ENCODE measurements at places on chromosomes 1 and 21.

- no peak for DNase-seq
Measured at GRCh38 chr1:83626603-83627002, 372.3 kb downstream of the TTLL7 start.

DNA sequence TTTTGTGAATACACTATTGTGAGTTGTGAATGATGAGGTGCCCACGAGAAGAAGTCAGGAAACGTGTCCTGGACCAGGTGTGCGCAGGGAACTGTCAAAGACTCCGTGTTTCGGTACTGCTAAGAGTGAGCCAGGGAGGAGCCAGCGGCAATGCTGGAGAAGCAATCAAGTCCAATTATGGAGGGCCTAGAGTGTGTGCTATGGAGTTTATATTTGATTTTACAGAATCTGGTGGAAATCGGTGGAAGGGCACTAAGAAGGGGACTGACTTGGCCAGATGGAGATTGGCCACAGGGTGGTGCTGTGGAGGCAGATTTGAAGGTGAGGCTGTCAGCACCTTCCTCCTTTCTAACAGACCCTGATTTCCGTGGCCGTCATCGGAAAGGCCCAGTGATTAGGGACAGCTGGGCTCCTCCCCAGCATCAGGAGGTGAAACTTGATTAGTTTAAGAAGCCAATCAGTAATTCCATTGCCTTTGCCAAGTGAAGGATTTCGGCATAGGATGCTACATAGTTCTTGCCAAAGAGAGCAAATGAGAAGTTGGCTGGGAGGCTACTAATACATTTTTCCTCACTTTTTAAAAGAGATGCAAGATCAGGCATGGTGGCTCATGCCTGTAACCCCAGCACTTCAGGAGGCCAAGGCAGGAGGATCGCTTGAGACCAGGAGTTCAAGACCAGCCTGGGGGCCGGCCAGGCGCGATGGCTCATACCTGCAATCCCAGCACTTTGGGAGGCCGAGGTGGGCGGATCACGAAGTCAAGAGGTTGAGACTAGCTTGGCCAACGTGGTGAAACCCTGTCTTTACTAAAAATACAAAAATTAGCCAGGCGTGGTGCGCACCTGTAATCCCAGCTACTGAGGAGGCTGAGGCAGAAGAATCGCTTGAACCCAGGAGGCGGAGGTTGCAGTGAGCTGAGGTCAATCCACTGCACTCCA is 7.0 kb downstream of the PTCH2 start:
- DNase-seq = peak; percentile 86

DNA sequence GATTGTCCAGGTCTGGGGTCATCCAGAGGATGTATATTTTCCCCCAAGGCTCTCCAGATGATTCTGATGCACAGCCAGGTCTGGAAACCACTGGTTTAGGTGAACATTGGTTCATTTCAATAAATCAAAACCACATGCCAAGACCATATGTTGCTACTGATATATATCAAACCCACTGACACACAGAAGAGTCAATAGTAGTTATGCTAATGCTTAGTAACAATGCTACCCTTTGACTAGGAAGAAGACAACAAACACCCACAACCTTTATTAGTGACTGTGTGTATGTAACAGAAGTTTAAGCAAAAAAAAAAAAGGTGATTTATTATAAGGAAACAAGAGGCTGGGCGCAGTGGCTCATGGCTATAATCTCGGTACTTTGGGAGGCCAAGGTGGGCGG is 35.6 kb upstream of the POU2F1 start:
- DNase-seq = no peak

DNA sequence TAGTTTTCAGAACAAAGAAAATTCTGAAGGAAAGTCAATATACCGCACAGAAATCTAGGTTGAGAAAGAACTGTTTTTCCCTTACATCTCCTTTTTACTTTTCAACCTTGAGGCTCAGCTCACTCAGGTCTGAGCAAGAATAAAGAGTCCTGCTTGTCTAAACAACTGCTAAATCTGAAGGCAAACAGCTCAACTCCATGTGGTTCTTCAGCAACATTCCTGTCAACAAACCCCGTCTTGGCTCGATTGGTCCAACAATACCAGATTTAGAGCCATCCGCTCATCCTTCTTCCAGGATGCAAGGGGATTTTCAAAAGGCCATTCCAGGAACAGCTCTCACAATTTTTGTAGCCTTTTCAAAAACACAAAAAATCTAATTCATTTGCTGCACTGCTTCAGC is 119.8 kb downstream of the HLCS start:
- no peak for DNase-seq

GRCh38 chr1:37477198-37477931 is 3.0 kb downstream of the ZC3H12A start:
- DNase-seq = peak; percentile 93

- no peak for DNase-seq
Measured at GRCh38 chr1:195745189-195746010, 862.8 kb downstream of the KCNT2 start.

- no peak for DNase-seq
Measured at GRCh38 chr1:84330125-84330984, 28.8 kb downstream of the SAMD13 start.

- DNase-seq = no peak
Measured at GRCh38 chr1:170205301-170205700, 59.5 kb downstream of the NTMT2 start.

GRCh38 chr1:29860056-29860455 is 623.7 kb downstream of the PTPRU start:
- no peak for DNase-seq

GRCh38 chr1:6625584-6626149 is 999 bp downstream of the THAP3 start:
- no peak for DNase-seq

- DNase-seq = no peak
Measured at GRCh38 chr1:113963281-113963906, 15.9 kb upstream of the OLFML3 start.

DNA sequence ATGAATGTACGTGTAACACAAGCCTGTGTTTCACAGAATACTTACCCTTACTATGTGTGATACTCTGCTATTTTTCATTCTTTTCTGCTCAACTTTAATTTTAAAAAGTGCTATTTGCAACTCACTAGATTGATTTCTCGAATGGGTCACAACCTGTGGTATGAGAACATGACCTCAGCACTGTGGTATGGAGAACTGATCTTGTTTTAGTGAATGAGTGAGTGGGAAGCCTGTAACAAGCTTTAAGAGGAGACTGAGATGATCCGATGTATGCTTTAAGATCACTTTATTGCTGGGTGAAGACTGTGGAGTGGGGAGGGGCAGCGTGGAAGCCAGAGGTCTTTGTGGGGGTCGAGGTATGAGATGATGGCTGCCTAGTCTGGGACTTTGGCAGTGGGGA is 21.6 kb downstream of the MECR start:
- DNase-seq = no peak

DNA sequence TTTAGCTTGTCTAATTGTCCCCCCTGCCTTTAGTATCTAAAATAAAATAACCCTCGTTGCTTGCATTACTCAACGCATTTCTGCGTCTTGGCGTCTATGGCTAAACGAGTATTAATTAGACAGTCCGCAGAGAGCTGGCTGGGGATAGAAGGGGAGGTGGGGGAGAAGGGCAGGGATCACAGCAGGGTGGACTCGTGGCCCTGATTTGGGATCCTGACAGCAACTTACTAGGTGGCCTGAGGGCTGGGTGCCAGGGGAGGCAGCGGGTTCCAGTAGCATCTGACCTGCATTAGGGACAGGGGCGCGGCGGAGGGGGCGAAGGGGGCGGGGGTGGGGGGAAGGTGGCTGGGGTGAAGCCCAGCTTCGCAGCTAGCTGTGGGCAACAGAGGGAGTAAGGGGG is 1.1 kb upstream of the BACE2 start:
- no peak for DNase-seq

DNA sequence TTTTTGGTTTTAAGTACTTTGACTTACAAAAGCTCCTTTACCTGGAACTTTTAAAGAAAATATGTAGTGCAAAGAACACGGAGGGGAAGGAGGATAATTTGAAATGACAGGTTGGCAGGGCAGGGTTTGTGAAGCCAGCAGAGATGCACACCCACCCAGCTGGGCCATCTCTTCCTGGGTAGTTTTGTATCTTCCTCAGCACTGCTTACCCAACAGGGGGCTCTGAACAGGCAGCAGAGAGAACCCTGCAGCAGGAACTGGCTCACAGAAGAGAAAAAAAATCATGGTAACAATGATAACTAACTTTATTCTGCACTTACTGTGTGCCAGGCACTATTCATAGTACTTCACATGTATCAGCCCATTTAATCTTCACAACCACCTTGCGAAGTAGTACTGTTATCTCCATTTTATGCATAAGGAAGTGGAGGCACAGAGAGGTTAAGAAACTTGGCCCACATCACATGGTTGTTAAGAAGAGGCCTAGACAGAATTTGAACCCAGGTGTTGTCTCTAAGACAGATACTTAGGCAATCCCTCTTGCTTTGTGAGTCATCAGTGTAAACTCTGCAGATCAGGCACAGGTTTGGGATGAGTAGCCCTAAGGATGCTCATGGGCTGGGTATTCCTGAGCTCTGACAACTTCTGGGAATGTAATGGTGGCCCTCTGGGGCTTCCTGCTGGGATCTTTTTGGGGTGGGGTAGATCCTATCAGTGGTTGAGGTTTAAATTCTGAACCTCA is 60.8 kb downstream of the ELK4 start:
- no peak for DNase-seq

DNA sequence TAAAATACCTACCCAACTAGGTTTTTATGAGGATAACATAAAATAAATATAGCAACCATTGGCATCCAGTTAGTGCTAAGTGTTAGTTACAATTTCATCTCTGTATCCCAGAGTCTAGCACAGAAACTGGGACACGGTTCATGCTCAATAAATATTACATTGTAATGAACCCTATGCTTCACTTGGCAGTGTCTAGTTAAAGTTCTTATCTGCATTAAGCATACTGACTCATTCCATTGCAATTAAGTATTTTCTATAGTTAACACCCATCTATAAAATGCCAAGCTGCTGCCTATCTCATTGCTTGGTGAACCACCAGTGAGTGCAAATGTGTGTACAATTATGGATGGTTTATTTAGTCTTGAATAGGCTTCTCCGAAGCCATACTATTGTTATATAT is 15.2 kb downstream of the CHML start:
- DNase-seq = no peak

- no peak for DNase-seq
Measured at GRCh38 chr1:2019172-2019543, at the start of gene GABRD. TSS of gene GABRD (plus strand) at chr1:2019345. CDS start at chr1:2019424, 79 bp downstream.

DNA sequence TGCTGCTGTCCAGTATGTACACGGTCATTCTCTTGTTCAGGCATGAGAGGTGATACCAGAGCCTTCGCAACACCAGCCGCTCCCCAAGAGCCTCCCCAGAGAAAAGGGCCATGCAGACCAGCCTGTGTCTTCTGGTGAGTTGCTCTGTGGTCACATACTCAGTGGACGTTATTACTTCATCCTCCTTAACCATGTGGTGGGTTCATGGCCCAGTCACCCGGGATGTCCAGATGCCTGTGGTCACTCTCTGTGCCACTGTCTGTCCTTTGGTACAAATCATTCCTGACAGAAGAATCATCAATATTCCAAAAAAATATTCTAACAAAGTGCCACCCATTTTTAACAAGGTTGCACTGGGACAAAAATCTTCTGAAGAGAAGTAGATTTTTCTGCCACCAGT is 8.8 kb upstream of the ZNF124 start:
- DNase-seq = no peak

GRCh38 chr1:154765970-154766369 is 104.1 kb downstream of the KCNN3 start:
- peak; percentile 23 for DNase-seq

GRCh38 chr21:45894906-45895777 is 86.4 kb upstream of the COL6A1 start:
- no peak for DNase-seq

DNA sequence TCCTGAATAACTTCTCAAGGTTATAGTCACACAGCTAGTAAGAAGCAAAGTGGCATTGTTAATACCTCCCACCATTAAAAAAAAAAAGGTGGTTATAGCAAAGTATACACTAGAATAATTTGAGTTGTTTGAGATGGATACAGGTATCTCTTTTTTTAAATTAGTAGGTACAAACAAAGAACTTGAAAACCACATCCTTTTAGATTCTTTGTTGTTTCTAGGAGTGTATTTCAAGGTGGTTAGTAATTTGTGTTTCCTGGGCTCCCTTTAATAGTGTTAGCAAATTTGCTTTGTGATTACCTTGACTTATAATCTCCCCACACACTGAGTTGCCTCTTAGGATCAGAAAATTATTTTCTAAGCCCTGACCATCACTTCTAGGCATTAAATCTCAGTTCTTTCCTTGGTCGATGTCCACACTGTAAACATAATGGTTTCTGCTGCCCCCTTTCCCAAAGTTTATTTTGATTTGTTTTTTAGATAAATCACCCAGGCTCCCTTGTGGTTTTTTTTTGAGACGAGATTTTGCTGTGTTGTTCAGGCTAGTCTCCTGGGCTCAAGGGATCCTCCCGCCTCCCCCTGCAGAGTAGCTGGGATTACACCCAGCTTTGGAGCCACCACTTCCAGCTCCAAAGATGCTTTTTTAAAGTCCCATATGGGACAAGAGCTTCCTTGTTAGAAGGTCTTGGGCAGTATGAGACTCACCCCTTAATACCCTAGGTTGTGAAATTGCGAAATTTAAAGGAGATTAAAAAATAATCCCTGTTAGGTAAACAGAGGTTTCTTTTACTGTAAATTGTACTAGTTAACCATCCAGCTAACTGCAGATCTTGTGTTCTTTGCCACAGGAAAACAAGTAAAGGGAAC is 6.2 kb downstream of the AKIRIN1 start:
- DNase-seq = peak; percentile 39

DNA sequence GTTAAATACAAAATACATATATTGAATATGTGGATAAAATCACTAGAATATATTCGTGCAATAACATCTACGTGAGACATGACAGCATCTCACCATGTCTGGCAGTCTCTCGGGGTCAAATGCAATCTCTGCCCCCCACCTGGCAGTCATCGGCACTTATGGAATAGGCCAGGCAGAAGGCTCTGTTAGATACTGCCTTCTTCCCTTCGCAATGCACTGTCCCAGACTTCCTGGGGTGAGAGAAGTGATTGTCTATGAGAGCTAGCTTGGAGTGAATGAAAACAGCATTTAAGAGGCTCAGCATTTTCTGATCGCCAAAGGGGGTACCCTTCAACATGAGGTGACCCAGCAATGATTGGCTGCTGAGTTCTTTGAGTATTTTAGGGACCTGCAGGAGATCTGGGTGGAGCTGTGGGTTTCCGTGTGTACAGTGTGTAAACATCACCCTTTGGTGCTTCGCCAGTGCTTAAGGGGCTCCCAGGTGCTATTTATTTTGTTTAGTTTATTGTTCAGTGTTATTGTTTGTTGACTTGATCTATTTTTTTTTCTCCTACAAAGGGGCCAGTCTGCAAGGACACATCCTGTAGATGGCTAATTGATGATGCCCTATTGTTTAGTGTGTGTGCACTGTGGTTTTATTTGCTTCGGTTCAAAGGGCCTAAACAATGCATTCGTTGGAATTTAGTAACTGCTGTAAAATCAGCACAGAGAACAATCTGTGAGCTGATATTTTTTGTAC is 10.2 kb downstream of the ERG start:
- DNase-seq = no peak

GRCh38 chr1:209869291-209870149 is 41.7 kb downstream of the UTP25 start:
- no peak for DNase-seq

DNA sequence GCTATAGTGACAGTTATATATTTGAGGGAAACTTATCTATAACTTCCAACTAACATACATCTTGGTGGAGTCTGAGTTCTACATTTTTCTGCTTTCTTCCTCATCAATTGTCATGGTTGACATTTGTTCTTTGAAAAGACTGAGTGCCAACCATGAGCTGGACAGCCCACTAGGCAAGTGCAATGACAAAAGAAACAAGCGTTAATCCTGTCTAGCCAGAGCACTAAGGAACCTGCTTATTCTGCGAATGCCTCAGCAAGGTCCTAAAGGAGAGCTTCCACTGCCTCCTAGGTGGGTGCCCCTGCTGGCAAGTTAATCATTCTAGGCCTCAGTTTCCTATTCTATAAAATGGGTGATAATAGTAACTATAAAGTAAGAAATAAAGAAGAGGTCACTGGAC is 44.8 kb downstream of the IRF2BP2 start:
- DNase-seq = no peak

Measured in CD4-positive, alpha-beta T cell treated with Interleukin-12 subunit alpha and Interleukin-12 subunit beta, for 1 hour (primary cell).